AG10803 (cell line): ENCODE measurements at places on chromosomes 3 and 15.

DNA sequence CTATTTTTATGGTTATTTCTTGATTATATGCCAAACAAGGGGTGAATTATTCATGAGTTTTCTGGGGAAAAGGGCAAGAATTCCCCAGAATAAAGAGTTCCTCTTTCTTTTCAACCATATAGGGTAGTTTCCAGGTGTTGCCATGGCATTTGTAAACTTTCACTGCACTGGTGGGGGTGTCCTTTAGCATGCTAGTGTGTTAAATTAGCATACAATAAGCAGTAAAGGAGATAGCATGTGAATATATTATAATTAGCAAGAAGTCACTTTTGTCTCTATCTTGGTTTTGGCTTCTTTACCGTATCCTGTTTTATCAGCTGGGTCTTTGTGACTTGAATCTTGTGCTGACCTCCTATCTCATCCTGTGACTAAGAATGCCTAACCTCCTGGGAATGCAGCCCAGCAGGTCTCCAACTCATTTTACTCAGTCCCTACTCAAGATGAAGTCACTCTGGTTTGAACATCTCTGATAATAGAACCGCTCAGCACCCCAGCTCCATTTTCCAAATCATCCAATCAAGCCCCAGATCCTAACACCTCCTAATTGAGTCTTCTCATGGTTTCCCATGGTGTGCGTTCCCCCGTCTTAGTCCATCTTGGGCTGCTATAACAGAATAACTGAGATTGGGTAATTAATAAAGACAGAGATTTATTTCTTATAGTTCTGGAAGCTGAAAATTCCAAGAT is 3.4 kb upstream of the SELENOT start:
- peak; percentile 18 for DNase-seq

DNA sequence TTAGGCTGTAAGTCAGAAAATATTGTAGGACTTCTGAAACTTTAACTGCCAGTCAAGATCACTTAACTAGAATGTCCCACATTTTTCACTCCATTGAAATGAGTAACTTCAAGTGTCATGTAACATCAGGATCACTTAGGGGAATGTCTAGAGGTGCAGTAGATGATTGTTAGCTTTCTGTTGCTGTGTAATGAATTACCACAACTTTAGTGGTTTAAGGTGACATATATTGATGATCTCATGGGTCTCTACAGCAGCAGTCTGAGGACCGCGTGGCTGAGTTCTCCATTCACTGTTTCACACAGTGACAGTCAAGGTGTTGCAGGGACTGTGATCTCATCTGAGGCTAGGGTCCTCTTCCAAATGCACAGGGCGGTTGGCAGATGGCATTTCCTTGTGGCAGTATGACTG is 82.7 kb downstream of the SLC25A26 start:
- DNase-seq: no peak

- DNase-seq: peak; percentile 12
Observed at GRCh38 chr3:63493101-63493500, 159.4 kb upstream of the SNTN start.

DNA sequence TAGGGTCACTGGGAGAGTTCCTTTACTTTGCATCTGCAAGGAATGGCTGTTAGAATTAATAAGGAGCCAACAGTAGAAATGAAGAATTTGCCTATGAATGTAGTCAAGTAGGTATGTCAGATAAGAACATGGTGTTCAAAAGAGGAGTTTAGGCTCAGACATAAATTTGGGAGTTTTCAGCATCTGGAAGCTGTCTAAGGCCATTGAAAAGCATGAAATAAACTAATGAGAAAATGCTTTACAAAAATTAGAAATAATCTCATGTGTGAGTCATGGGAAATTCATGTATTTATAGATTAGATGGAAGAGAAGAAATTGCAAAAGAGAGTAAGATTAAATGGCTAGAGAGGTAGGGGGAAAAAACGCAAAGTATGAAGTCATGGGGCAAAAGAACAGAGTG is 201.9 kb downstream of the DIPK2A start:
- no peak for DNase-seq

DNA sequence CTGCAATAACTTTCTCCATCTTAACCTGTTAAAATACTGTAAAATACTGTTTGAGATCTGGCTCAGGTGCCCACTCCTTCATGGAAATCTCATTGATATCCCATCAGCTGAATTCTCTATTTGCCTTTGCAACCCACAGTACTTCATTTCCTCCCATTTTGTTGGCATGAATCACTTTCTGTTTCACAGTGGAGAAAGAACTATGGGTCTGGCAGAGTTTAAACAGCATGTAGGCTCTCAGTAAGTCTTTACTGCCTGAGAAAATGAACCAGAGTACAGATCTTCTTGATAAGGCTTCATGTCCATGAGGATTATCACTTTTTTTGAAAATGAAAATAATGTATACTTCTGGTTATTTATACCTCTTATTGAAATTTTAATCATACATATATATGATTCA is 245.9 kb downstream of the NAALADL2 start:
- DNase-seq: peak; percentile 20

DNA sequence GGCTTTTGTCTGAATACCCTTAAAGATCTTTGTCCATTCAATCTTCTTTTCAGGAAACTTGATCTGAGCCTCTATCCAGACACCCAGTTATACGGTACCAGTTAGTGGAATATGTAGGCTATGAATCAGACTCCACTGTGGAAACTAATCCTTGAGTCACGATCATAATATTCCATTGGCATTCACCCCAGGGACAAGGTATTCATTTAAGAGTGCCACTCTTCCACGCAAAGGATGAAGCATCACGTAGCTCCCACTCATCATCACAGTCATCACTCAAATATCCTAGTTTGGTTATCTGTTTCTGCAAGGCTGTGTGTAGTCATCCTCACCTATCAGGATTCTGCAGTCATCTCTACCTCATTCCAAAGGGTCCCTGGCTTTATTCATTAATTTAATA is 85.6 kb downstream of the NEDD4 start:
- peak; percentile 98 for DNase-seq

GRCh38 chr3:127208483-127209100 is 15.7 kb downstream of the PRR23E start:
- DNase-seq: no peak

GRCh38 chr3:71956716-71957115 is 171.8 kb upstream of the PROK2 start:
- no peak for DNase-seq

- DNase-seq: no peak
Observed at GRCh38 chr3:13894096-13894806, 14.4 kb upstream of the WNT7A start.

DNA sequence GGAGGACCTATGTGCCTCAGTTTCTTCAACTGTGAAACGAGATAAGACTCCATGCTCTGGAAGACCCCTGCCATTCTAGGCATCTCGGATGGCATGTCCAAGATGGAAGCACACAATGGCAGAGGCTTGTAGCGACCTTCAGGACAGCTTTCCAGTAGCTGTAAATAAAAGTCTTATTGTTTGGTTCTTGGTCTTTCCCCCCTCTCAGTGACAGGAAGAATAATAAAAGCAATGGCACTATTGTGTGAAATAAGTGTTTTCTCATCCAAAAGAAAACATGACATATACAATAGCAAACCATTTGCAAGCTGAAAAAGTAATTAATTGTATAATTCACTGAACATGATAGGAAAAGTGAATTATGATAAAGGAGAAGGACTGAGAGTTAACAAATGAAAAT is 32.5 kb upstream of the CD47 start:
- DNase-seq: no peak

DNA sequence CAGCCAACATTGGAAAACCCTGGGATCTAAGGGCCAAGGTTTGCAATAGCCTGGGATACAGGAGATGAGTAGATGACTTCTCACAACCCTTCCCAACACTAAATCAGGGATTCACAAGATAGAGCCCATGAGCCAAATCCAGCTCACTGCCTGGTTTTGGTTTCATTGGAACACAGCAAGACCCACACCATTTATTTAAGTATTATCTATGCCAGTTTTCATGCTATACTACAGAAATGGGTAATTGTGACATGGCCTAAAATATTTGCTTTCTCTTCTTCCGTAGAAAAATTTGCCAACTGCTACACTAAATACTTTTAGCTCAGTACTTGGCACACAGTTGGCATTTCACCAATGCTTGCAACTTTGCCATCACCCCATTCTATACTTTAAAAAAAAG is 132.0 kb upstream of the LMCD1 start:
- DNase-seq: no peak

DNA sequence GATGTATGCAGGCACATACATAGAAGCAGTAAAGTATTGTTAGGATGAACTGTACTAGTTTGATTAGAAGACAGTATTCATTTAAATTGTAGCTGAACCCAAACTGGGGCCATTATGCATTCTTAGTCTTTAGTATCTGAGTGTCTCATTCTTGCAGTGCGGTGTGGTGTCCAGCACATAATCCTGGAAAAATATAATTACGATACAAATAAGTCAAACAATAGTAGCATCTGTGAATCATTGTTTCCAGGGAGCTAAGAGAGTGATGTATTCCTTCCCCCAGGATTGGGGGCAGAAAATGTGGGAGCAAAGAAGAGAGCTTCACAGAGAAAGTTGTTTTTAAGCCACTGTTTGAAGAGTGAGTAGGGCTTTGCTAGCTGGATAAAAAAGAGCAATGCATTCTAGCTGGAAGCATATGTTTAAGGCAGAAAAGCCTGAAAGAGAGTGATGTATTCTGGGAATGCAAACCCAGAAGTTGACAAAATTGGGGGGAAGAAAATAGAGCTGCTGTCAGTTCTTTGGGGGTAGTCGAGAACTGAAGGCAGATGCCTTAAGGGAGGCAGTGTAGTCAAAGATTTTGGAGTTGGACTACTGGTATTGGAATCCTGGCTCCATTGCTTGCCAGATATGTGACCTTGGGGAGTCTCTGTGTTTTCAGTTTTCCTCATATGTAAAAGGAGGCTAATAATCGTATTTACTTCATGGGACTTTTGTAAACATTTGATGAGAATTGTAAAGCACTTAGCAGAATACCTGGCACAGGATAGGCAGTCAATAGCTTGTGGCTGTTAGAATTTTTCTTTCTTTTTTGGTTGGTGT is 14.1 kb downstream of the SLMAP start:
- DNase-seq: no peak

- DNase-seq: no peak
Observed at GRCh38 chr3:136194409-136195257, 1.5 kb downstream of the MSL2 start.

GRCh38 chr3:188913084-188913483 is 258.7 kb upstream of the TPRG1 start:
- DNase-seq: no peak

DNA sequence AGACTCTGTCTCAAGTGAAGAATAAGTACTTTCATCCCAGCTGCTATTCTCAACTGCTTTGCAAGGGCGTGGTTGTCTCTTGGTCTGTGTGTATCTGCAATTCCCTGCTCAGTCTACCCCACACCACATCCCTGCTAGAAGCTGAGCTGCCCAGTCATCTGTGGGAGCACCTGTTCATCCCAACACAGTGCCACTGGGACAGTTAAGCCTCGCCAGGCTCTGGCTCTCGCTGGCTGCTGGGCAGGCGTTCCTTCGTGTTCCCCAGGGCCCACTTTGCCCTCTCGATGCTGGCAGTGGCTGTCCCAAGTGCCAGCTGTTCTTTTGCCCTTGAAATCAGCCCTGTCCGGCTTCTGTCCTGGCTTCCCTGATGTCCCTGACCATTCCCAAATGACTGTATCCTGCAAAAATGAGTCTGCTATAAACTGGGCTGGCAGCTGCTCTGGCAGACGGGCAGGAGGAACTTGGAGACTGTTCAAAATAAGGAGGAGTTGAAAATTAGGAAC is 91.6 kb upstream of the KLHL25 start:
- no peak for DNase-seq

DNA sequence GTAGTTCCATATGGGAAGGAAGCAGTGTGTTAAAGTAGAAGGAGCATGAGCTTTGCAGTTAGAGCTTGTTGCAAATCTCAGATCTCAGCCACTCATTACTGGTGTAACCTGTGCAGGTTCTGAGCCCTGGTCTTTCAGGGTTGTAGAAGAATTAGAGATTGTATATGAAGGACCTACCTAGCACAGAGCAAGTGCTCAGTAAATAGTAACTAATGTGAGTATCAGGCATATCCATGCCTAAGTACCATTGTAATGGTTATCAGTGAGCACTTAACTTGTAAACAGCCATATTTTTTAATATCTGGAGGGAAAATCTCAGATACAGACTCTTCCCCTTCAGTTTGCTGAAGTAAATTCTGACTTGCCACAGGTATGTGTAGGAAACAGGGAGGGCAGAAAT is 59.3 kb downstream of the MAP6D1 start:
- DNase-seq: no peak

DNA sequence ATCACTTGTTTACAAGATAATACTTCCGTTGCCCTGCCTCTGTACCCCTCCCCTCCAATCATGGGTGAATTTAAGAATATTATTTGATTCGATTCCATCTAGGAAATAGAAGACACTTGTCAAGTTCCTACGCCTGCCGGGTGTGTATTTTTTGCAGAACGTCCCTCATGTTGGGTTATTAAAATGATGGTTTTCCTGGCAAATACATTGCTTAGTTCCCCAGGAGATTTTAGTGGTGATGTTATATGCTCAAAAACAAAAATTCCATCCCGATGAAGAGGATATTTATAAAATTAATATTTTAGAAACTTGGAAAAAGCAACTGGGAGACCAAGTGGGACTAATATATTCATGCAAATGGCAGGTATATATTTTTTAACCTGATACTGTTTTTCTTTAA is 548.4 kb downstream of the EDEM1 start:
- no peak for DNase-seq

DNA sequence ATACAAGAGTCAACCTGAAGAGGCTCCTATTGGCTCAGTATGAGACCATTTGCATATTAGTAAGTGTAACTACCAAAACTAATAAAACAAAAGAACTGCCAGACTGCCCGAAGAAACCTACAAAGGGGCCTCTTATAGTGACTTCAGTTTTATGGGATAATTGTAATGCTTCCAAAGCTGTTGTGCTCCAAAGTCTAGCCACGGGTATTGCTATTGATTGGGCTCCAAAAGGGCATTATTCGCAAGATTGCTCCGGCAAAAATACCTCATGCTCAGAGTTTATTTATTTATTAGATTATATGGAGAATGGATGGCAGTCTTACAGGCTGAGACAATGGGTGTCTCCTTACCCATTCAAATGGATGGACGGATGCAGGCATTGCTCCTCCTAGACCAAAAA is 11.4 kb downstream of the RPL22L1 start:
- DNase-seq: no peak

GRCh38 chr3:178084938-178085816 is 451.1 kb upstream of the KCNMB2 start:
- peak; percentile 88 for DNase-seq

DNA sequence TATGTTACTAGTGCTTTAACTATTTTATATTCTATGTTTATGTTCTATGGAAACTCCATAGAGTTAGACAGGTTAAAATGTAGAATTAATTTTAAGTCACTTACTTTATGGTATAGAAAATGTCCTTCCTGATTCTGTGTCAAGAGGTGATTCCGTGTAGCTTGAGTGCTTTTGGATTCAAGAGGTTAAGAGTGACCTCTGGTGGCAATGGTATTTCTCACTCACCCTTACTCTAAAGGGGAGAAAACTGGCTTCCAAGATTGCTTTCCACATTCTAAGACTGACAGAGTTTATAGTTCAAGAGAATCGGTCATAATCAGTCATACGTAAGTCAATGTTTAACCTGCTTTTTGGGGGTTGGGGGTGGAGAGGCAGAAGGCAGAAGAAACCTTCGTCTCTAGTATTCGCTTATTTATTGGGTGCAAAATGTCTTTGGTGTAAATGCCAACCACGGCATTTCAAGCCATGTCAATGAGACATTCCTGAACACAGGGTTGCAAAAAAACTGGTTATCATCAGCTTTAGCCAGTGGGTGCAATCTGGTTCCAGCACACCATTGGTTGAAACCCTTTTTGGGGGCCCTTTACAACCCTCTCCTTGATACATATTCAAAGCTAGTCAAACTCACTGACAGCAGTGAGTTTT is 92.0 kb upstream of the VGLL3 start:
- peak; percentile 73 for DNase-seq

- no peak for DNase-seq
Observed at GRCh38 chr3:195122261-195122660, 148.7 kb downstream of the XXYLT1 start.
